ENCODE measurements at places on chromosomes 6 and 20.

DNA sequence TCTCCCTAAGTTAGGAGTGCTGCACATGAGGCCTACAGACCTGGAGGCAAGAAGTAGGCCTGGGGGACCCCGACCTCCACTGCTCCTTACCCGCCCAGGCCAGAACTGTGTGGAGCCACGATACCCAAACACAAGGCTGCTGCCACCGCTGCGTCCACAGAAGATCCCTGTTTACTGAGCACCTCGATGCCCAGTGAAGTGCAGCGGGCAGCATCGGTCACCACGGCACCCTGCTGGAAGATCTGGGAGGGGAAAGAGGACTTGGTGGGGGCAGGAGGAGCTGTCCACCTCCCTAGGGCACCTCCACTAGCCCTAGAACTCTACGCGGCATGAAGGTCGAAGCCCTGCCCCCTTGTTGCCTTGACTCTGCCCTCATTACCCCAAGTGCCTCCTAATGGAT is 9.9 kb downstream of the GGT7 start:
- no peak for DNase-seq

DNA sequence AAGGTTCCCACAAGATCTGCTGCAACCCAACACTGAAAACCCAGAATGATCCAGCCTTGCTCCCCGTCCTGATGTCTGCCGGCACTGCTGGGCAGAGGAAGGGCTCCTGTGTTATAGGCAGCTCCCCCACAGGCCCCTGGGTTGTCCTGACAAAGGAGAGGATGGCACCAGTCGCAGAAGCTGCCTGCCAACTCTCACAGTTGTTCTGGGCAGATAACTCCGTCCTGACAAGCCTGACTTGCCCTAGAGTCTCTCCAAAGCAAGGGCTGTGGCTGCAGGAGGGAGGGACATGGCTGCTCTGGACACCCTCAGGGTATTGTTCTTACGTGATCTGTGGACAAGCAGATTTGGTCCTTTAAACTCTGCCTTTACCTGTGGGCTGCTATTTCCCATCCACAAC is 243.8 kb downstream of the CDH26 start:
- DNase-seq, result no peak

DNA sequence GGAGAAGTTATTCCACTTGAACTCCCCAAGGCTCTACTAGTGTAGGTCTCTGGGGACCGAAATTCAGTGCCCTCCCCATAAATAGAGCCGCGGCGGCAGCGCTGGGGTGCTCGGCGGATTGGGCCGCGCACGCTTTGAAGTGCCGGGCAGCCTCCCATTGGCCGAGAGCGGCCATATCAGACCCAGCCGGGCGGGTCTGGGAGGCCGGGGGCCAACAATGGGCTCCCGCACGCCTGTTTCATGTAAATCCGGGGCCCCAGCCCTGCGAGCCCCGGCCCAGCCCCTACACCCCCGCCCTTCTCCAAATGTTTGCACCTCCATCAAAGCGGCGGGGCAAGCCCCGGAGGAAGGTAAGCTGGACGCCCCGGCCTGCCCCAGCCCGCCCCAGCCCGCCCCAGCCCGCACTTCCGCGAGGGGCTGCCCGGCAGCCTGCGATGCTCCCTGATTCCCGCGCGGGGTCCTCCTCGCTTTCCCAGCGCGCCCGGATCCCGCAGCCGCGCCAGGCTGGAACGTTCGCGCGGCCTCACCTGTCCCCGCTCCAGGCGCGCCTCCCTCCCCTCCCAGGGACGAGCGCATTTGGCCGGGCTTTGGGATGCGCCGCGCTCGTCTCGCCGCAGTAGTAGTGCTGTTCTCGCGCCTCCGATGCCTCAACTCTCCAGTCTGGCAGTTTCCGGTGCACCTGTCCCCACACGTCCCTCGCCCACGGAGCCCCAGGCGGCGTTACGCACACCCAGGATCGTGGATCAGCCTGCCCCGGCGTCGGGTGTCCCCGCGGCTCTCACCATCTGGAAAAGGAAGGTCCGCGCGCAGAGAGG is at the start of gene TBXT:
Gene TBXT, minus strand, starts transcription at position 51 of the 815 bp plus-strand sequence. CDS start 260 bp downstream, outside the sequence.
- no peak for DNase-seq

GRCh38 chr6:79215213-79215824 is 19.2 kb downstream of the HMGN3 start:
- no peak for DNase-seq

- no peak for DNase-seq
Measured at GRCh38 chr20:24723647-24724352, 225.3 kb upstream of the CST7 start.
